ENCODE measurements at places on chromosomes 16 and 17. TPM values are rescaled to one million over a fixed set of nuclear protein-coding genes. Genes with fewer than 3 reads are reported as not detected.

GRCh38 chr16:27369806-27370205 lies 32.2 kb upstream of the IL21R start:
- no peak for DNase-seq

- no peak for DNase-seq
Measured at GRCh38 chr16:9177861-9178260, 86.4 kb downstream of the HAPSTR1 start.

DNA sequence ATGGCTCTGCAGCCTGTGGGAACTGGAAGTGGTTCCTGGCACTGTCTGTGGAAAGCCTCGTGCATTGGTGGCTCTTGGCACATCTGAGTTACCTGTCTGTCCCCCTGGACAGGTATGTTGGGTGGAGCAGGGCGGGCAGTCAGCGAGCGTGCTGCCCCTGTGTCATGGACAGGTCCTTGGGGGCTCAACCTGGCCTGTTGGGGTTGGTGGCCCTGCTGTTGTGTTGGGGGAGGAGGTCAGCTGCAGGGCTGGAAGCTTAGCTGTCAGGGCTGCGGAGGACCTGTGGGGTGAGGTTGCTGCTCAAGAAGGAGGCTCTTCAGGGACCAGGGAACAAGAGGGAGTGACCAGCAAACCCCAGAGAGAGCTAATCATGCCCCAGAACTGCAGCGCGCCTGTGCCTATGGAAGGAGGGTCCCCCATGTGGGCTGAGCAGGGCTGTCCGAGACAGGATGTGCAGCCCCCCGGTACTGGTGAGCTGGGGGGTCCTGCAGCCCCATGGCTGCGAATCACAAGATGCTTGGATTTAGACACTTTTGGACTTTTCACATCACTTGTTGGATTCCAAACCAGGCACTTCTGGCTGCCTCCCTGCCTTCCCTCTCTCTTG lies 7.2 kb downstream of the NKD1 start:
- no peak for DNase-seq

ZNF624 gene
- total RNA-seq: 2.9 TPM

Measured in HCT116 (cell line).